ENCODE measurements at places on chromosomes 7 and 10.

- no peaks in the 10 kb centered on the region for H3K36me3 ChIP-seq
- DNase-seq, result no peak
- H3K4me1 ChIP-seq, result no peaks in the 10 kb centered on the region
- H3K4me3 ChIP-seq, result no peak overlapping the region
- H3K27ac ChIP-seq, result no peak overlapping the region
These were observed 52.4 kb upstream of the SEMA3C start for GRCh38 chr7:80971225-80971624.

GRCh38 chr7:43502941-43503340 lies 80.0 kb upstream of the STK17A start:
- H3K36me3 ChIP-seq, result no peaks in the 10 kb centered on the region
- H3K27me3 ChIP-seq, result peaks cover 4% of the 10 kb centered on the region
- DNase-seq, result no peak
- H3K4me3 ChIP-seq, result no peak overlapping the region
- no peak overlapping the region for H3K27ac ChIP-seq

DNA sequence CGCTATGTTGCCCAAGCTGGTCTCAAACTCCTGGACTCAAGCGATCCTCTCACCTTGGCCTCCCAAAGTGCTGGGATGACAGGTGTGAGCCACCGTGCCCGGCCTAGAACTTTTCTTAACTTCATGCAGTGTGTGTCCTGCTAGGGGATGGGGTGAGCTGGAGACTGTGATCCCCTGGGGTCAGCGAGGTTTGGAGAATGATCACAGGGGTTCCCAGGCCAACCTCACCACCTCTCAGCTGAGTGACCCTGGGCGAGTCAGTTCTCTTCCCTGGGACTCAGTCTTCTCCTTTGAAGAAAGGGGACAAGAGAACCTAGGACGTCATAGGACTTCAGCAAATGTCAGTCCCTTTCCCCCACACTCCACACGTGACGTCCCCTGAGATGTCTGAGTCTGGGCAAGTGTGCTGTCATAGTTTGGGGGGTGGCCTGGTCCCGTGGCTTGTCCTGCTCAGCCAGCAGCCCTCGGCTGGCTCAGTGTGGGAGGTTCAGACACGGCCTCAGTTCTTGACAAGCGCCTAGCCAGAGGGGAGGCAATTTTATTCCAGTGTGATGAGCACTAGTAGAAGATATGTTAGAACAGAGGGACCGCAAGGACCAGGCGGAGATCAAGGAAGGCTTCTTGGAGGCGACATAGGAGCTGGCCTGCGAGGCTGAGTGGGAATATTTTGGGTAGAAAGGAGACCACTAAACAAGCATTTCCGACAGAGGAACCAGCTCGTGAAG lies 43.3 kb upstream of the ELN start:
- no peak overlapping the region for H3K27ac ChIP-seq
- H3K27me3 ChIP-seq, result no peaks in the 10 kb centered on the region
- H3K4me3 ChIP-seq, result no peak overlapping the region
- no peak for DNase-seq
- H3K36me3 ChIP-seq, result no peaks in the 10 kb centered on the region

GRCh38 chr7:102856036-102856435 lies 56.8 kb upstream of the LRRC17 start:
- H3K27ac ChIP-seq, result no peak overlapping the region
- no peak overlapping the region for H3K4me3 ChIP-seq
- DNase-seq, result no peak
- H3K27me3 ChIP-seq, result no peaks in the 10 kb centered on the region

- H3K4me3 ChIP-seq, result no peak overlapping the region
- H3K27ac ChIP-seq, result no peak overlapping the region
- no peak for DNase-seq
- no peaks in the 10 kb centered on the region for H3K4me1 ChIP-seq
- H3K36me3 ChIP-seq, result peaks cover 5% of the 10 kb centered on the region
These were observed 181.1 kb upstream of the IMMP2L start for GRCh38 chr7:111743244-111743847.

DNA sequence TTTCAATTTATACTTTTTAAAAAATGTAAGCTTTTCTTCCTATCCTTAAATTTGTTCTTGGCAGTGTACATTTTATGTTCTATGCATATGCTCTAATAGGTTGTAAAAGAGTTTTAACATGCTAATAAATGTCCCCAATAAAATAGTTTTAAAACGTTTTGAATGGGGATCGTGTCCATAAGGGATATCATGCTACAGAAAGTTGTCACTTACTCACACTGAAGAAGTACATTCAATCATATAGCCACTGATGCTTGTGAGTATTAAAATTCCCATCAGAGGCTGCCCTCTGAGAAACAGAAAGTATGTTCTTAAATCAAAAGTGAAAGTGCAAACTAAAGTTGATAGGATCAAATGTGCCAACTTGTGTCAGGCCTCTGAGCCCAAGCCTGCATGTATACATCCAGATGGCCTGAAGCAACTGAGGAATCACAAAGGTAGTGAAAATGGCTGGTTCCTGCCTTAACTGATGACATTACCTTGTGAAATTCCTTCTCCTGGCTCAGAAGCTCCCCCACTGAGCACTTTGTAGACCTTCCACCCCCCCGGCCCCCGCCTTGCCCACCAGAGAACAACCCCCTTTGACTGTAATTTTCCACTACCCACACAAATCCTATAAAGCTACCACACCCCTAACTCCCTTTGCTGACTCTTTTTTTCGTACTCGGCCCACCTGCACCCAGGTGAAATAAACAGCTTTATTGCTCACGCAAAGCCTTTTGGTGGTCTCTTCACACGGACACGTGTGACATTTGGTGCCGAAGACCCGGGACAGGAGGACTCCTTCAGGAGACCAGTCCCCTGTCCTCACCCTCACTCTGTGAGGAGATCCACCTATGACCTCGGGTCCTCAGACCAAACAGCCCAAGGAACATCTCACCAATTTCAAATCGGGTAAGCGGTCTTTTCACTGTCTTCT lies 877 bp upstream of the NOD1 start:
- H3K4me1 ChIP-seq, result no peaks in the 10 kb centered on the region
- H3K27me3 ChIP-seq, result no peaks in the 10 kb centered on the region
- no peaks in the 10 kb centered on the region for H3K36me3 ChIP-seq
- H3K27ac ChIP-seq, result peak overlapping the region; percentile 95
- no peak for DNase-seq

DNA sequence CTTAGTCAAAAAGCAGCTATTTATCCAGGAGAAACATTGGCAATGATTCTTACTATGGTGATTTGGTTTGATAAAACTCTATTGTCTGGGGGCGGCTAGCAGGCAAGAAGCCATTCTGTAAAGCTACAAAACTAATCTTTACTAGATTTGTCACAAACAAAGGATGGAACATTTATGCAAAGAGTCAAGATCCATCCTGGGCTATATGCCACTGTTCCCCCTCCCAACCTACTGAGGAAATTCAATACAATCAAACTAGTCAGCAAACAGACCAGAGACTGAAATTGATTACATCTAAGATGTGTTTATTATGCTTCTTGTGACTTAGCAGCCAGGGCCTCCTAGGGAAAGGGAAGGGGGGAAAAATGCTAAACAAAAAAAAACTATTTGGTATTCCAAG lies 397.6 kb downstream of the GPAM start:
- H3K27ac ChIP-seq, result no peak overlapping the region
- no peaks in the 10 kb centered on the region for H3K4me1 ChIP-seq
- H3K36me3 ChIP-seq, result no peaks in the 10 kb centered on the region
- no peaks in the 10 kb centered on the region for H3K27me3 ChIP-seq
- H3K4me3 ChIP-seq, result no peak overlapping the region

DNA sequence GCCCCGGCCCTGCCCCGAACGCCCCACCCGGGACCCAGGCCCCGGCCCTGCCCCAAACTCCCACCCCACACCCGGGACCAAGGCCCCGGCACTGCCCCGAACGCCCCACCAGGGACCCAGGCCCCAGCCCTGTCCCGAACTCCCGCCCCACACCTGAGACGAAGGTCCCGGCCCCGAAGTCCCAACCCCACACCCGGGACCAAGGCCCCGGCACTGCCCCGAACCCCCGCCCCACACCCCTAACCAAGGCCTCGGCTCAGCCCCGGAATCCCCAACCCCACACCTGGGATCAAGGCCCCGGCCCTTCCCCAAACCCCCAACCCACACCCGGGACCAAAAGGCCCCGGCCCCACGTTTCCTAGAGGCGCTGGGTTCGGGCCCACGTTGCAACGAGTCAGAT lies 1.1 kb upstream of the LARP4B start:
- peak overlapping the region; percentile 98 for H3K27ac ChIP-seq
- no peaks in the 10 kb centered on the region for H3K27me3 ChIP-seq
- DNase-seq, result no peak
- H3K36me3 ChIP-seq, result no peaks in the 10 kb centered on the region
- peak overlapping the region; percentile 96 for H3K4me3 ChIP-seq

GRCh38 chr10:6701289-6701688 lies 121.2 kb upstream of the PRKCQ start:
- H3K4me3 ChIP-seq, result no peak overlapping the region
- DNase-seq, result no peak
- no peaks in the 10 kb centered on the region for H3K27me3 ChIP-seq
- no peak overlapping the region for H3K27ac ChIP-seq
- H3K36me3 ChIP-seq, result no peaks in the 10 kb centered on the region
- no peaks in the 10 kb centered on the region for H3K4me1 ChIP-seq

- no peak for DNase-seq
- no peaks in the 10 kb centered on the region for H3K27me3 ChIP-seq
- no peaks in the 10 kb centered on the region for H3K36me3 ChIP-seq
- peaks cover 19% of the 10 kb centered on the region for H3K4me1 ChIP-seq
- H3K4me3 ChIP-seq, result no peak overlapping the region
These were observed 81.4 kb upstream of the FAM133B start for GRCh38 chr7:92671505-92672169.

DNA sequence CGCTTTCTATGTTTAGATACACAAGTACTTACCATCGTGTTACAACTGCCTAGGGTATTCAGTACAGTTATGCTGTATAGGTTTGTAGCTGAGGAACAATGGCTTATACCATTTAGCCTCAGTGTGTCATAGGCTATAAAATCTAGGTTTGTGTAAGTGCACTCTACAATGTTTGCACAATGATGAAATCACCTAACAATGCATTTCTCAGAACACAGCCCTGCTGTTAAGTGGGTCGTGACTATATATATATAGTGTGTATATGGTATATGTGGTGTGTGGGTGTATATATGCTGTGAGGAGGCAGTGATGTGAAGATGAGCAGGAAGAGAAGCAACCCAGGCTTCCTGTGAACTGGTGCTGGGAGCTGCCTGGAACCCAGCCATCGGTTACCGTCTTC lies 65.6 kb upstream of the MKI67 start:
- no peaks in the 10 kb centered on the region for H3K4me1 ChIP-seq
- no peaks in the 10 kb centered on the region for H3K27me3 ChIP-seq
- DNase-seq, result no peak
- no peak overlapping the region for H3K27ac ChIP-seq

- no peak overlapping the region for H3K27ac ChIP-seq
- no peaks in the 10 kb centered on the region for H3K36me3 ChIP-seq
- DNase-seq, result no peak
- H3K27me3 ChIP-seq, result no peaks in the 10 kb centered on the region
- H3K4me1 ChIP-seq, result no peaks in the 10 kb centered on the region
These were observed 430.4 kb downstream of the TFEC start for GRCh38 chr7:115600207-115600606.

- H3K27me3 ChIP-seq, result no peaks in the 10 kb centered on the region
- no peaks in the 10 kb centered on the region for H3K4me1 ChIP-seq
- H3K4me3 ChIP-seq, result no peak overlapping the region
- no peak overlapping the region for H3K27ac ChIP-seq
- H3K36me3 ChIP-seq, result no peaks in the 10 kb centered on the region
These were observed 12.6 kb upstream of the LAMB4 start for GRCh38 chr7:108142675-108143259.

- H3K36me3 ChIP-seq, result no peaks in the 10 kb centered on the region
- H3K4me1 ChIP-seq, result peaks cover 35% of the 10 kb centered on the region
- H3K27ac ChIP-seq, result no peak overlapping the region
- DNase-seq, result no peak
These were observed 2.1 kb downstream of the SP8 start for GRCh38 chr7:20784388-20785156.

GRCh38 chr10:42956045-42956444 lies 120.8 kb upstream of the RET start:
- H3K4me3 ChIP-seq, result no peak overlapping the region
- peaks cover 22% of the 10 kb centered on the region for H3K27me3 ChIP-seq
- no peaks in the 10 kb centered on the region for H3K36me3 ChIP-seq
- no peaks in the 10 kb centered on the region for H3K4me1 ChIP-seq
- no peak overlapping the region for H3K27ac ChIP-seq
- DNase-seq, result no peak

DNA sequence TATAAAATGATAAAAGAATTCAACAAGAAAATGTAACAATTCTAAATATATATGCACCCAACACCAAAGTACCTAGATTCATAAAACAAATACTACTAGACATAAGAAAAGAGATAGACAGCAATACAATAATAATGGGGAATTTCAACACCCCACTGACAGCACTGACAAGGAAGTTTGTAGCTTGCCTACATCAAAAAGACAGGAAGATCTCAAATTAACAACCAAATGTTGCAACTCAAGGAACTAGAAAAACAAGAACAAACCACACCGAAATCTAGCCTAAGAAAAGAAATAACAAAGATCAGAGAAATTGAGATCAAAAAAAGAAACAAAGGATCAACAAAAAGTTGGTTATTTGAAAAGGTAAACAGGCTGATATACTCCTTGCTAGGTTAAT lies 36.5 kb upstream of the TNKS2 start:
- DNase-seq, result no peak
- H3K36me3 ChIP-seq, result no peaks in the 10 kb centered on the region
- H3K27ac ChIP-seq, result no peak overlapping the region
- no peaks in the 10 kb centered on the region for H3K27me3 ChIP-seq
- no peaks in the 10 kb centered on the region for H3K4me1 ChIP-seq

GRCh38 chr10:80201608-80202141 lies 3.7 kb downstream of the ANXA11 start:
- peaks cover 68% of the 10 kb centered on the region for H3K4me1 ChIP-seq
- H3K4me3 ChIP-seq, result no peak overlapping the region
- DNase-seq, result no peak
- H3K36me3 ChIP-seq, result no peaks in the 10 kb centered on the region
- no peaks in the 10 kb centered on the region for H3K27me3 ChIP-seq

DNA sequence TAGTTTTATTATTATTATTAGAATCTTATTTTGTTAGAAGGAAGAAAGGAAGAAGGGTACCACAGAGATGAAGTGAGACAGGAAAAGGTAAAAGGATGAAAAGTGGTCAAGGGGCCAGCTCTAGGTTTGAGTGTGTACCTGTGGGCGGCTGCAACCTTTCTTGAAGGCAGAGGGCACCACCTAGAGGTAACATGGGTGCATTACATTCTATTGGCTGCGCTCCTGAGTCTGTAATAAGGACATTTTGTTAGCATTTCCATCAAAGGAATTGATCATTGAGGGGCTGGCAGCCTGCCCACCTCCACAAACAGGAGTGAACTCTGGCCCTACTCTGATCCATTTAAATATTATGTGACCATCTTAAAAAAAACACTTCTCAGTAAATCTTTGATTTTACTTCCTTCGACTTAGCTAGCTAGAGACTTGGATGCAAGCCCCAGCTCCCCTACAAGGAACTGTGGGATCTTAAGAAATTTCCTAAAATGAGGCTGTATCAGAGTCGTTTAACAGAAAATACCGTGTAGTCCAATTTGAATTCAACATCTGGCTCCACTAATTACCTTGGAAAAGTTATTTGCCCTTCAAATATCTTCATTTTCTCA lies 610.4 kb downstream of the IPMK start:
- no peak overlapping the region for H3K4me3 ChIP-seq
- H3K27ac ChIP-seq, result no peak overlapping the region
- H3K36me3 ChIP-seq, result no peaks in the 10 kb centered on the region
- no peak for DNase-seq
- H3K27me3 ChIP-seq, result no peaks in the 10 kb centered on the region

- no peak overlapping the region for H3K27ac ChIP-seq
- DNase-seq, result no peak
- no peaks in the 10 kb centered on the region for H3K4me1 ChIP-seq
- H3K4me3 ChIP-seq, result no peak overlapping the region
These were observed 94.3 kb downstream of the IQUB start for GRCh38 chr7:123440101-123440548.

GRCh38 chr7:77561352-77561751 lies 24.3 kb downstream of the PTPN12 start:
- no peak overlapping the region for H3K27ac ChIP-seq
- H3K36me3 ChIP-seq, result no peaks in the 10 kb centered on the region
- H3K27me3 ChIP-seq, result no peaks in the 10 kb centered on the region
- H3K4me1 ChIP-seq, result no peaks in the 10 kb centered on the region

Measured in tibial artery (tissue), 4 donors.